ENCODE measurements at places on chromosomes 1 and 21. TPM values are rescaled to one million over a fixed set of nuclear protein-coding genes. Genes with fewer than 3 reads are reported as not detected.

TUT4 gene
- 16.9 TPM for total RNA-seq

PFDN2 gene
- 117 TPM for total RNA-seq

TNFRSF18 gene
- not detected for total RNA-seq

TNNT2 gene
- total RNA-seq, result not detected

CCDC24 gene
- total RNA-seq, result 7.1 TPM

AZIN2 gene
- 0.99 TPM for total RNA-seq

PLA2G4A gene
- total RNA-seq, result 12.0 TPM

ARHGEF16 gene
- 5.0 TPM for total RNA-seq

NR1I3 gene
- total RNA-seq, result 0.15 TPM

ATP6V1G3 gene
- total RNA-seq, result not detected

MPL gene
- total RNA-seq, result 0.14 TPM

FCRL3 gene
- not detected for total RNA-seq

TIE1 gene
- not detected for total RNA-seq

CD2 gene
- total RNA-seq, result not detected

FASLG gene
- total RNA-seq, result not detected

ADAM30 gene
- total RNA-seq, result not detected

MXRA8 gene
- total RNA-seq, result 0.21 TPM

BRINP3 gene
- not detected for total RNA-seq

PLA2G2C gene
- not detected for total RNA-seq

FGR gene
- not detected for total RNA-seq

CFAP107 gene
- total RNA-seq, result not detected

GBP1 gene
- 0.18 TPM for total RNA-seq

NGF gene
- total RNA-seq, result 3.4 TPM

TDRD5 gene
- total RNA-seq, result 0.06 TPM

GNAT2 gene
- total RNA-seq, result not detected

PADI4 gene
- not detected for total RNA-seq

MCOLN3 gene
- 3.7 TPM for total RNA-seq

RXFP4 gene
- total RNA-seq, result 0.07 TPM

CELA3A gene
- not detected for total RNA-seq

RHBDL2 gene
- 2.6 TPM for total RNA-seq

B3GALNT2 gene
- 17.5 TPM for total RNA-seq

NBPF6 gene
- total RNA-seq, result not detected

DHCR24 gene
- total RNA-seq, result 35.1 TPM

PLEKHA6 gene
- total RNA-seq, result 27.2 TPM

GJC2 gene
- total RNA-seq, result 0.64 TPM

NBL1 gene
- total RNA-seq, result 39.0 TPM

MED8 gene
- total RNA-seq, result 36.6 TPM

DRAM2 gene
- 19.3 TPM for total RNA-seq

PTPN22 gene
- total RNA-seq, result not detected

KCNH1 gene
- total RNA-seq, result 3.5 TPM

PRAMEF20 gene
- total RNA-seq, result not detected

HAO2 gene
- not detected for total RNA-seq

NHLH1 gene
- total RNA-seq, result 0.48 TPM

All from A549 treated with CORT108297 at 1 μM for 4 hours (cell line).